ENCODE measurements at places on chromosomes 3 and 15.

DNA sequence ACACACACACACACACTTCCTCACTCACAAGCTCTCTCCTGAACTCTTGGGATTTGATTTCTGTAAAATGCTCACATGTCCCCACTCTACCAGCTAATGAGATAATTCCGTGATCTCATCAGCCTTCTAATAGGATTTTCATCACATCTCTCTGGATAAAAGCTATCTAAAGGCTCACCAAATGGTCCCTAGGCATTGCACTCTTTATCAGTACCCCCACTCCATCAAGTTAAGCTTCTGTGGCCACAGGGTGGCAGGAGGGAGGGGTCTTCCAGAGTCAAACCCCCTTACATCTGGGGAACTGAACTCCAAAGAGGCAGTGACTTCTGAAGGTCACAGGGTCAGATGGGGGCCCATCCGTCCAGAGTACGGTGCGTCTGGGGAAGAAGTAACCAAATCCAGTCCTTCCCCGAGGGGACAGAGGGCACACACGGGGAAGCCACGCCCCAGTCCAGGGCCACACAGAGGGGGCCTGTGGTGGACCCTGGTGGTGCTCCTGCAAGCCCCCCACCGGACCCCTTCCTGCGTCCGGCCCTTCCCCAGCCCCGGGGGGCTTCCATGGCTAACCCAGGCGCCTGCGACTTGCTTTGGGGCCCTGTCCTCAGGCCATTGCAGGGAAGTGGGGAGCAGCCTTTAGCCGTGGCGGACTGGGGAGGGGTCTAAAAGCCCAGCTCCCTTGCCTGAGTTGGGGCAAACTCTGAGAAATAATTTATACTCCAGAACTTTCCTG is 25.5 kb downstream of the CPN2 start:
- no peak for DNase-seq

GRCh38 chr3:188685789-188686188 is 486.0 kb upstream of the TPRG1 start:
- no peak for DNase-seq

DNA sequence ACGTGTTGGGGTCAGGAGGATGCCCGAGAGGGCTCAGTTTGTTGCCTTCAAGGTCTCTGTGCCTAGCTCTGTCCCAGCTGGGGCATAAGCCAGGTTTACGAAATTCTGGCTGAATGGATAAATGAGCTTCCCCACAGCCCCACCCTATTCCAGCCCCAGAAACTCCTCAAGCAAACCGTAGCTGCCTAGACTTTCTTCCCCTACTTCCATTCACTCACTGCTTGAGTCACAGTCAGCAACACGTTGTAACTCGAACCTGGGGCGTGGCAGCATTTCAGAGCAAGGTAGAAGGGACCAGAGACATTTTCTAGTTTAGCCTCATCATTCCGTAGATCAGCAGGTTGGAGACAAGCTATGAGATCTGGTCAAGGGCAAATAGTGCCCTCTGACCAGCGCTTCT is 24.2 kb downstream of the NMNAT3 start:
- DNase-seq: no peak

- DNase-seq: no peak
Measured at GRCh38 chr15:73979636-73980035, 12.5 kb downstream of the STOML1 start.

- DNase-seq: no peak
Measured at GRCh38 chr15:25800761-25801515, 62.2 kb downstream of the ATP10A start.

All from right hindlimb (tissue), 1 donor.